Naive B cell (primary cell): ENCODE measurements at places on chromosomes 12 and 14. TPM values are rescaled to one million over a fixed set of nuclear protein-coding genes. Genes with fewer than 3 reads are reported as not detected.

RFLNA gene
- polyA plus RNA-seq: 0.22 TPM

GRCh38 chr12:124721501-124722162 lies 142.0 kb downstream of the SCARB1 start:
- no peak for DNase-seq

- no peak for DNase-seq
Measured at GRCh38 chr14:40280652-40281051, 848.4 kb upstream of the FBXO33 start.

GRCh38 chr14:61891170-61891569 lies 128.9 kb downstream of the SNAPC1 start:
- DNase-seq: no peak

GRCh38 chr14:96281486-96281885 lies 25.5 kb downstream of the BDKRB1 start:
- no peak for DNase-seq

HOXC9 gene
- not detected for polyA plus RNA-seq

DNA sequence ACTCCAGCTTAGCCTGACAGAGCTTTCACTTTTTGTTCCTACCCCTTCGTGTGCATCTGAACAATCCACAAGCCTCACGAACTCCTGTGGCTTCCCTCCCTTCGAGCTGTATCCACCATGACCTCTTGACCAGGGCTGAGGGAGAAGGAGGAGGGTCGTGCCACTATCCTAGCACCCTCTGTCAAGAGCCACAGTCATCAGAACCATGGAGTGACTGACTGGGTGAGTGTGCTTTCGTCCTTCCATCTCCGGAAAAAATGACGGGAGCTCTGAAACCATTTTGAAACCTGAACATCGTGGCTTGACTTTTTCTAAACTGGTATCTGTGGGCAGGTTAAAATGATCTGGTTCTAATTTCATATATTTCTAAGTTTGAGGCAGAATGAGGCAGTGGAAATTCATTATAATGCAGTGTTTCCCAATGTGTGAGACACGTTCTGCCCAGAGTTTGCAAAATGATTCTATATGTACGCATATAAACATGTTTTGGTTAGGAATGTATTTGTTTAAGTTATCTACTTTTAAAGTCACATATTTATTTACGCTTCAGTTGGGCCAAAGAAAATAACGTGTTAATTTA lies 27.0 kb downstream of the IL26 start:
- no peak for DNase-seq

DNA sequence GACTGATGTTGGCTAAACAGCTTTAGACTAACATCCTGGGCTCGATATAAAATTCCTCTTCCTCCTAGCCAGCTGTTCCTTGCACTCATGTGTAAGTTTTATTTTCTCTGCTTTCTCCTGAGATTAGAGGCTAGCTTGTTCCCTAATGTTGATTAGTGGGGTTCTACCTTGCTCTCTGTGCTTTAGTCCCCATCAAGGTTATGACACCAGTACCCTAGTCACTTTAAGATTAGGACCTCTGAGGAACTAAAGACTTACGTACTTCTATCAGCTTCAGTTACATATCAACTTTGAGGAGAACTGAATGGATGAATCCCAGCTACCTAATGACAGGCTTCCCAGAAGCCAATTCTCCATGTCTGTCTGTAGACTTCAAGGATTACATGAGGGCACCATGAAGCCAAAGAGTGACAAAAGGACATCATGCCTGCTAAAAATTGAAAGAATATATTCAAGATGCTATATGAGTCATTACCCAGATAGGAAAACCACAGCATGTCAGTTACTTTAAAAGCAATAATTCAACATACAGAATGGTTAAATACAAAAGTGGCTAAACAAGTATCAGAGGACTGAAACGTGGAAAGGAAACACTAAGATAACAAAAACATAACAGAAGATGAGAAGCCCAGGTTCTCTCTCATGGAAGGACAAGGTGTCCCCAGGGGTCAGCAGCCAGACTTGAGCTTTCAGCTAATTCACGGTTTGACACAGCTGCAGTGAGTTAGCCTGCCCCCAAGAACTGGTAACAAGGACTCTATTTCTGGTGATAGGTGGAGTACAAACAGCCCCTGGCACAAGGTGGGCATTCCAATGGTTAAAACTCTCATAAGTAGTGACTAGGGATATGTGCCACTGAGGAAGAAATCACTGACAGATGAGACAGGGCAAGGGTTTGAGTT lies 20.4 kb downstream of the ADAM20 start:
- no peak for DNase-seq

- DNase-seq: no peak
Measured at GRCh38 chr14:64912261-64912660, 2.0 kb upstream of the CHURC1 start.

GRCh38 chr12:112978163-112979040 lies at the start of gene OAS2:
TSS of gene OAS2 (plus strand) at chr12:112978519. CDS start at chr12:112978609, 90 bp downstream.
- DNase-seq: peak; percentile 85

DNA sequence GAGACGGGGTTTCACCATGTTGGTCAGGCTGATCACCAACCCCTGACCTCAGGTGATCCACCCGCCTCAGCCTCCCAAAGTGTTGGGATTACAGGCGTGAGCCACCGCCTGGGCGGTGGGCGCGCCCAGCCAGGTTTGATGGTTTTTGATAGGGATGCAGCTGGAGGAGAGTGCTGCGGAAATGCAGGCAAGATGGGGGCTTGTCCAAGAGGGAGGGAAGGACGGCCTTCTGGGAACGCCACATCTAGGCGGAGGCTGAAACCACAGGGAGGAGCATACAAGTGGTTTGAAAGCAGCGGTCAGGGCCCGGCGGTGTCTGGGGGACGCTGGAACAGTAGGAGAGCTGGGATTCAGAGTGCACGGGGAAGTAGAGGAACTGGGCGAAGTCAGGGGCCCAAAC lies 134.6 kb downstream of the VRK1 start:
- no peak for DNase-seq

- no peak for DNase-seq
Measured at GRCh38 chr12:31822761-31823160, 93.9 kb upstream of the AMN1 start.

DNA sequence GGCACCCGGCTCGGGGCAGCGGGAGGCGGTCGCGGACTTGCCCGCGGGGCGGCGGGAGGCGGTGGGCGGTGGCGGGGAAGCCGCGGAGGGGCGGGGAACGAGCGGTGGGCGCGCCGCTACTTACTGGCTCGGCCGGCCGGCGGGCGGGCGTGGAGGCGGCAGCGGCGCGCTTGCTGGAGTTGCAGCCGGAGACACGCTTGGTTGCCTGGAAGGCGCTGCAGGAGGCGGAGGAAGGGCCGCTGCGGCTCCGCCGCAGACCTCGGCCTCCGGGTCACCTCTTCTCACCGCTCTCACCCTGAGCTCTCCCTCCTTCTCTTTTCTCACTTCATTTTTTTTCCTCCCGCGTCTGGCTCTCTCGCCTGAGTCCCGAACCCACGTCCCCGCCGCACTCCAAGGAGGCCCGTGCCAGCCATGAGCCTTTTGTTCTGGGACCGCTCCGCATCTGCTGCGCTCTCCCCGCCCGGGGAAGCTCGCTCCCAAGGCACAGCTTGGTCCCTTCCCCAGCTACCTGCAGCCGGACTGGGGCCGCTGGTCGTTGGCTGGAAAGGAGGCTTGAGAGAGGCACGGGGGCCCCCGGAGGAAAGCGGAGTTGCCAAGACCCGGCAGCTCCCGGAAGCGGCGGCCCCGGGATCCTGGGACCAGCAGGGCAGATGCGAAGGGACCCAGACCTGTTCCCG lies 592 bp upstream of the KCNK10 start:
- peak; percentile 2 for DNase-seq

DNA sequence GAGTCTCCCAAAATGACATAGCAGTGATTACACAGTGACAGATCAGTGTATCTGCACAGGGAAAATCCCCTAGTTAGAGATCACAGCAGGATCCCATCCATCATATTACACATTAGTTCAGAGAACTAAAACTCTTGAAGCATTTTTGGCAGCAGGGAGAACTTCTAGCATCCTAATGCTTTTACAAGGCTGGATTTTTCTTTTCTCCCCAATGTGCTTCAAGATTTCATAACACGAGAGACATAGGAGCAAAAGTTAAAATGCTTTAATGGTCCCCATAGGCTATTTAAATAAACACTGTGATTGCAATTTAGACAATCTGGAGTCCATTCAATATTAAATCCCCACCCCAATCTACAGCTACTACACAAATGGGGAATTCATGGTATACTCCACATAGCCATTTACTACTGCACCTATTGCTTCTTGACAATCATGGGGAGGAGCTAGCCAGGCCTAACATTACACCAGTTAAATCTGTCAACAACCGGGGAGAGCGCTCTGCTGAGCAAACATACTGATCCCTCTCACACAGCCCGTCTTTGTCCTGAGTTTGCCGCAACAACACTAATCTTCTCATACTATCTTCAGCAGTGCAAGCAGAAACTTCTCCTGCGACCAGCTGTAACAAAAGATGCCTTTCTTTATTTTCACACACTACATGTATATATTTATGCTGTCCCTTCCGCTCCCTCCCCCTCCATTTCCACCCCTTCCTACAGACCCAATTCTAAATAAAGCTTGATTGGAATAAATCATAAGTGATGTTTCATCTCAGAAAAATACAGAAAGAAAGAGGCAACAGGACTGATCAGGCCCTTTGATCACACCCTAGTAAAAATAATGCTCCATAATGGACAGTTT lies 120.3 kb upstream of the SOX5 start:
- DNase-seq: no peak

CLEC6A gene
- polyA plus RNA-seq: not detected

- DNase-seq: no peak
Measured at GRCh38 chr14:66881596-66881995, 307.6 kb upstream of the GARIN2 start.

LRRIQ1 gene
- not detected for polyA plus RNA-seq

- DNase-seq: no peak
Measured at GRCh38 chr14:35386673-35387125, 17.9 kb downstream of the NFKBIA start.

- no peak for DNase-seq
Measured at GRCh38 chr12:113747017-113747416, 219.1 kb downstream of the RBM19 start.

TOGARAM1 gene
- 16.8 TPM for polyA plus RNA-seq

DNA sequence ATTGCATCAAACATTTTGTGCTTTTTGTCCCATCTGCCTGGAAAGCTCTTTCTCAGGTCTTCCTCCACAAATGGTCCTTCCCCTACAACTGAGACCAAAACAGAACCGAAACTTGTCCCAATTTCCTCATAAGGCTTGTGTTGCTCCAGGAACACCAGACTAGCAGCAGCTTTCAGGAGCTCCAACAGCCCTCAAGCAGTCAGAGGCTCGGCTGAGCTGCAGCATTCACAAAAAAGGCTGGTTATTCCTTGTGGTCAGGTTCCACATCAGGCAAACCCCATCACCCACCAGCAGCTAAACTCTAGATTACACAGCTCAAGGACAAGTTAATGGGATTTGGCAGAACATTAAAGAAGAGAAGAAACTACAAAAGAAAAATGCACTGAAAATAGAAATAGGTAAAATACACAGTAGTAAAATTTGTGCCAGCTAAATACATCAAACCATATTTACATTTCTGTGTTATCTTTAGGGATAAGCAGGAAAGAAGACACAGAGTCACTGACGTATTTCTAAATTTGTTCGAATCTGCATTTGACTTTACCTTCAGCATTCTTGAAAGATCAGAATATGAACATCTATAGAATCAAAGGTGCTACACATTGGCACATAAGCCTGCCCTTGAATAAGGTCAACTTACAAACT lies 141.2 kb downstream of the STXBP6 start:
- DNase-seq: no peak

DDN gene
- polyA plus RNA-seq: 0.12 TPM

GRCh38 chr12:41100572-41100971 lies 87.5 kb upstream of the PDZRN4 start:
- no peak for DNase-seq

TCL1A gene
- polyA plus RNA-seq: 4,164 TPM

GRCh38 chr12:104190641-104191176 lies 24.9 kb upstream of the TXNRD1 start:
- DNase-seq: no peak

DNA sequence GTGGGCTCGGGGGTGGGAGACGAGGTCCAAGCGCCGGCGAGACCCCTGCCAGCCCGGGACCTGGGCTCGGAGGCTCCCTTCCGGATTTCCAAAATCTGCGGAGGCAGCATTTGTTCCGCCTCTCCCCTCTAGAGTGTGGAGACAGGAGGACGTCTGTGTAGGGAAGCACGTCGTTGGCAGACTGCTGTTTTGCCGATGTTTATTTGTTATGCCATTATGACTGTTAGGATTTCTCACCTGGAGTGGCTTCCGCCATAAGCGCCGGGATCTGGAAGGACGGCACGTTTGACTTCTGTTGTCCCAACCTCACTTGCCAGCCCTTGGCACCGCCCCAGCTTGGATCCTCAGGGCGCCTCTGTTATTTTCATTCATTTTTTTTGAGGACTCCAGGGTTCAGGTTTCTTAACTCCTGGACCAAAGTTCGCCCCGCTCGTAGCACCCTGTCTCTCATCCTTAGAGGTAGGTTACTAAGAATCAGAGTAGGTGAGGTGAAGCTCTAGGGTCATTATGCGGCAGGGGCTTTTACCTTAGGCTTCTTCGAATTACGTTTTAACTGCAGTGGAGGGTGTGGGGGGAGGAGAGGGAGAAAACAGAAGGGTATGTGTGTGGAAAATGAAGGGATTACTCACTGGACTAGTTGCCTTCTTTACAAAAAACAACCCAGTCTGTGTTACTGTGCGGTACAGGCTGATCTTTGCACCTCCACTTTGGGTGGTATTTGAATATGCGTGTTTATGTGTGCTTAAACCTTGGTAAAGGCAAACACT lies 547 bp upstream of the PYGL start:
- DNase-seq: no peak

DNA sequence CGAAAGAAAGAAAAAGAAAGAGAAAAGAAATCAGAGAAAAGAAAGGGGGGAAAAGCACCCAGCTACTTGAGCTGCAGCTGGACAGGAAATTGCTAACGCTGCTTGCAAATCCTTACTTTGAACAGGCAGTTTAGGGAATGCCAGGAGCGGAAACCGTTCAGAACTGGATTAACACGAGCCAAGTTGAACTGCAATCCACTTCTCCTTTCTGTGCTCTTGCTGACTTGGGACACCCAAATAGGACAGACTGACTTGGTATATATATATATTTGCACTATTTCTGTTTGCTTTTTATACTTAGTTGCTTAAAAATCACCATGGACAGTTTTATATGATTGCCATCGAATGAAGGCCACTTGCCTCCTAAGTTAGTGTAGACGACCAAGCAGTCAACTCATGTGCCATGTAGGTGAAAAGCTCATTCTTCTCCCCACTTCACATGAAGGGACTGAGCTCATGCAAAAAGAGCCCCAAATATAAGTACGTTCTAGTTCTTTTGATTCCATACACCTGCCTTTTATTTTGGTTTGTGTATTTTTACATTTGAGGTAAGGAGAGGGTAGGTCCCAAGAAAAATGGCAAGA lies 5.5 kb downstream of the DUSP6 start:
- DNase-seq: no peak
